ENCODE measurements at places on chromosomes 7 and 10.

- DNase-seq = no peak
These were observed 33.3 kb downstream of the UBE2H start for GRCh38 chr7:129919492-129919891.

GRCh38 chr7:90739716-90740115 lies 143.6 kb downstream of the CDK14 start:
- DNase-seq = no peak

DNA sequence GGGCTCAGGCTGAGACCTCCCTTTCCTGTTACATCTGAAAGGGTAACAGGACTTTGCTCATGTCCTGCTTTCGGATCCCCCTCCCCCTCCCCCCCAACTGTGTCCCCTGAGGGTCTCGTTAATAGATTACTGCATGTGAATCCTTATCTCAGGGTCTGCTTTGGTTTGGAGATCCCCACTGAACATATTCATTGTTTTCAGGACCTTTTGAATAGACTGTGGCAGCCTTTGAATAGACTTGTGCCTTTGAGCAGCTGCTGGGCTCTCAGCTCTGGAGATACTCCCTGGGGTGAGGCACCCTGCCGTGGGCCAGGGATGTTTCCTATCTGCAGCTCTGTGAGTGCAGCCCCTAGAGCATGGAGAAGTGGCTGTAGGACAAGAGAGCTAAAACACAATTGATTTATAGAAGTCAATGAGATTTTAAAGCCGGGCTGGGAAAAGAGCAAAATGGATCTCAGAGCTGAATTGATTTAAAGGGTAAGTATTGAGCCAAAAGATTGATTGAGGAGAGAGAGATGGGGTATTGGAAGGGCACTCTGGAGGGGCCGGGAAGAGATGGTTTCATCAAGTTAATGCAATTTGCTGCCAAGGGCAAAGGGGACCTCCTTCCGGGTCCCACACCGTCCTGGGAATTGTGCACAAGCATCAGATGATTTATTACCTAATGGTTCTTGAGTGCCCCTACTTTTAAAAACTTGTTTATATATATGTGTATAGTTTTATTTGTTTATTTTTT lies 9.9 kb downstream of the ARHGAP22 start:
- no peak for DNase-seq

DNA sequence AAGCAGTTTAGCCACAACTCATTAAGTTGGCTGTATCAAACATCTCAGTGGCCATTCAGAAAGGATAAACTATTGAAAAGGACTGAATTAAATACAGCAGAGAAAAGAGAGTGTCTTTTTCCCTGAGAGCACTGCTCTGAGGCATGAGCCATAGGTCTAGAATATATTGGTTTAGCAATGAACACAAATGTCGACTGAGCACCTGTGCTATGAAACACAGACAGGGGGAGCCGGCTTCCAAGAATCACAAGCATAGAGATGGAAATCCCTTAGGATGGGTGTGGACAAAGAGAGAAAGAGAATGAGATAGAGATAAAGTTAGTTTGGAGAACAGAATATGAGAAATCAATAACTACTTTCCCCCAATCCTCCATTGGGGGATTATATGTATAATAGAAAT lies 54.8 kb downstream of the DGKI start:
- DNase-seq = no peak
